ENCODE measurements at places on chromosomes 2 and 18.
A peak's percentile ranks its signal among the peaks of the same experiment; 100 is the strongest.

DNA sequence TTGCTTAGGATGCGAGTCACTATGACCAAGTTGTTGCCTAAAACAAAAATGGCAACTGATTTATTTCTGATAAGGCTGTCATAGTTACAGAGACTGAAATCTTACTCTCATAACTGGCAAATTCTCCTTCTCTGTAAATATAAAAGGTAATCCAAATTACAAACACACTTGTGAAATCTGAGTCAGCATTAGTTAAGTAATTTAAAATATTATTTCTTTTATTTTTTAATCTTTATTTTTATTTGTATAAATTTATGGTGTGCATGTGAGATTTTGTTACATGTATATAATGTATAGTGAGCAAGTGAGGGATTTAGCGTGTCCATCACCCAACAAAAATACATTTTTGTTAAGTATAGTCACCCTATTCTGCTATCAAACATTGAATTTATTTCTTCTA is 1342.8 kb upstream of the TMEFF2 start:
- no peak for DNase-seq

GRCh38 chr2:139622691-139623090 is 842.5 kb upstream of the NXPH2 start:
- DNase-seq: no peak

- DNase-seq: peak; percentile 74
Measured at GRCh38 chr2:20050646-20051531, 539 bp downstream of the LAPTM4A start.

- DNase-seq: no peak
Measured at GRCh38 chr18:10262566-10262965, 191.9 kb upstream of the APCDD1 start.

DNA sequence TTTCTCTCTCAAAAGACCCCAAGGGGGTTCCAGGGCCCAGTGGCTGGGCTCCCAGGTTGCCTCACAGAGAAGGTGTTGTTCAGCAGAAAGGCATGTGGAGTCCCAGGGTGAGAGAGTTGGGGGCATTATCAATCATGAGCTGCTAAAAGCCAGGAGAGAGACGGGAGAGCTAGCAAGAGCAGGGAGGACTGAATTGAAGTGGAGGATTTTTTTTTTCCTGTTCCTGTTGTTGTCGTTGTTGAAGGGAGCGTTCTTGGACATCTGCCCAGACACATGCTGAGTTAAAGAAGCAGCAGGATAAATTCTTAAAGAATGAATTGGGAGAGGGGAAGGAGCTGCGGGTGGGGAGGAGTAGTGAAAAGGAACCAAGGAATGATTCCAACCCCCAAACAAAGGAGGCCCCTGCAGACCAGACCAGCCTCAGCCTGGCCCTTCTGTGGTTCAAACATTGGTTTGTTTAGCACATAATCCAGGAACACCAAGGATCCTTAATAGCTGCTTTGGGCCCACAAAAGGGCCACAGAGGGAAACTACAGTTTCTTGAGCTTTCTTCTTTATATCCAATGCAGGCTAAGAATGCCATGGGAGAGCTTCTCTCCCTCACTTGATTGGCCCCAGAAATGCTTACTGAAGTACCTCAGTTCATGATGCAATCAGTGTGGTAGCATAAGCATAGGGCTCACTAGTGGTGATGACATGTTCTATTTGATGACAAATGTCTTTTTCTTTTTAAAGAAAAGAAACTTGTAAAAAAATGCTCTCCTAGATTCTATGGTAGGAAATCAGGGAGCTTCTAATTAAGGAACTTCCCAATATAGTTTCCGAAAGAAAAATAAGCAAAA is 146.0 kb downstream of the SETBP1 start:
- peak; percentile 85 for DNase-seq
